ENCODE measurements at places on chromosomes 5 and 9.

GRCh38 chr5:65668696-65669095 lies 43.9 kb downstream of the SHLD3 start:
- DNase-seq, result no peak

DNA sequence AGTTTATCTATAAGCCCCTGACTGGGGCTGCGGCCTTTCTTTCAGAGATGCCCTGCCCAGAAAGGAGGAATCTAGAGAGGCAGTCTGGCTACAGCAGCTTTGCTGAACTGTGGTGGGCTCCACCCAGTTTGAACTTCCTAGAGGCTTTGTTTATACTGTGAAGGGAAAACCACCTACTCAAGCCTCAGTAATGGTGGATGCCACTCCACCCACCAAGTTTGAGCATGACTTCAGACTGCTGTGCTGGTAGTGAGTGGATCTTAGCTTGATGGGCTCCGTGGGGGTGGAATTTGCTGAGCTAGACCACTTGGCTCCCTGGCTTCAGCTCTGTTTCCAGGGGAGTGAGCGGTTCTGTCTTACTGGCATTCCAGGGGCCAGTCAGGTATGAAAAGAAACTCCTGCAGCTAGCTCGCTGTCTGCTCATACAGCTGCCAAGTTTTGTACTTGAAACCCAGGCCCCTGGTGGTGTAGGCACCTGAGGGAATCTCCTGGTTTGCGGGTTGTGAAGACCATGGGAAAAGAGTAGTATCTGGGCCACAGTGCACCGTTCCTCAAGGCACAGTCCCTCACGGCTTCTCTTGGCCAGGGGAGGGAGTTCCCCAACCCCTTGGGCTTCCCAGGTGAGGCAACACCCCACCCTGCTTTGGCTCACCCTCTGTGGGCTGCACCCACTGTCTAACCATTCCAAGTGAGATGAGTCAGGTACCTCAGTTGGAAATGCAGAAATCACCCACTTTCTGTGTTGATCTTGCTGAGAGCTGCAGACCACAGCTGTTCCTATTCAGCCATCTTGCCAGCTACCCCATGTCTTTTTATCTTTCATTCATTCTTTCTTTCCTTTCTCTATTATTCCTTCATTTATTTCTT lies 211.8 kb upstream of the C9orf72 start:
- DNase-seq, result no peak

DNA sequence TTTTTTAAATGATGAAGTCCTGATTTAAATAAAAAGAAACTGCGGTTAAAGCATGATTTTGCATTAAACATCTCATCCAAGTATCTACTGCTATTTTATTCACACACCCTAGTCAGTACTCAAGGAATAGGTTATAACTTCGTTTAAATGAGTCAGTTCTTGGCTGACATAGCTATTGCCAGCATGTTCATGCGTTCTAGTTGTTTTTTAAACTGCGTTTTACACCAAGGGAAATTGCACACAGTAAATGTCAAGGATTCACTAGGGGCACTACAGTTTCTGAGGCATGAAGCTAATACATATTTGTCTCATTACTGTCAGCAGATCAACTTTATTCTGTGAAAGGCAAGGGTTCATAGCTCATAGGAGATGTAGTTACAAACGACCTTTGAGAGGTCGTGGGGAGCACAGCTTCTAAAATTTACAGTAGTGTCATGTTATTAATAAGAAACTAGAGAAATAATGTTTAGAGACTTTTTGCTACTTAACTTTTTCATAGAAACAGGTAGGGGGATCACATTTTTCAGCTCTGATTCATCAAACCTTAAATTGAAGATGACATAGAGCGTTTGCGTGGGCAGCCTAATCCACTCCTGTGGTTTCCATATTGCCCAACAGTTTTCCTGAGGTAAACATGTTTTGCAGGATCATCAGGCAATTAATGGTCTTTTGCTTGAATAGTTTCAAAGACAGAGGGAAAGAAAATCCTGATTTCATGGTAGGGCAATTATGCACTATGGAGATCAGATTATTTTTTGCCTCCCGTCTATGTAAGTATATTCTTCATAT lies 2222.7 kb upstream of the WWC1 start:
- no peak for DNase-seq

DNA sequence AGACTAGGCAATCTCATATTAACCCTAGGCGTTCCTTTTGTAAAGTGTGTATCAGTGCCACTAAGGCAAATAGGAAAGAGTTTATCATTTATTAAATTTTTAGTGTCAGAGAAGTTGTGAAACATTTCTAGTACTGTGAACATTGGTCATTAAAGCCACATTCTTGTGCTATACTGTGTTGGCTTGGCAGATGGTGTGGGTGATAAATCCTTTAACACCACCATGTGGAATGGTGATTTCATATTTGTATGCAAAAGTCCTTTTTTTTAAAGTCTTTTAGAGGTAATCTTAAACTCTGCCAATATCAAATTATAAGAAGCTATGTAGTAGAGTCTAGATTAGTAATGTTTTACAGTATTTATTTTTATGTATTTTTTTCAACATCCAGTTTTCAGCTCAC lies 18.1 kb downstream of the SLC12A2 start:
- DNase-seq, result no peak

DNA sequence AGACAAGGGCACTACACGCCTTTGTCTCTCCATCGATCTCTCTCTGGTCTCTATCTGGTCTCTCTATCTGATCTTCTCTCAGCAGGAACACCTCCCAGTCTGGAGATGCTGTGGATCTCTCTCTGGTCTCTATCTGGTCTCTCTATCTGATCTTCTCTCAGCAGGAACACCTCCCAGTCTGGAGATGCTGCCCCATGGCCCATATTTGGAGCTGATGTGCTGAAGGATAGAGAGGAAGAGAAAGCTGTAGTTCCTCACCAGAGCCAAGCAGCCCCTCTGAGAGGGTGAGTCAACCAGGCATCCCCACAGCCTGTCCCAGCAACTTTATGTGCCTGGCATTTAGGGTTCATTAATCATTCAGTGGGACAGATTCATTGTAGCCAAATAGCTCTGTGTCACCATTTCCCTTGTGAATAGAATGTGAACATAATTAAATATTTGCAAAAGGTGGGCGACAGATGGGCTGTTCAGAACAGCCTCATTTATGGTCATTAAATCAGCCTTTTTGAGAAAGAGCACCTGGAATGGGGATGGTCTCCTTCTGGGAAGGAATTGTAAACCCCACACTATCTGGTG lies 189.3 kb upstream of the MAST4 start:
- DNase-seq, result no peak

GRCh38 chr9:95788021-95788420 lies 87.5 kb upstream of the ERCC6L2 start:
- no peak for DNase-seq

- peak; percentile 14 for DNase-seq
These were observed 141.0 kb downstream of the CDK5RAP2 start for GRCh38 chr9:120438836-120439546.
